Pulmonary artery endothelial cell (primary cell): ENCODE measurements at places on chromosomes 1 and 21.

GRCh38 chr1:160168609-160169369 lies 17.4 kb downstream of the ATP1A4 start:
- no peak for DNase-seq

DNA sequence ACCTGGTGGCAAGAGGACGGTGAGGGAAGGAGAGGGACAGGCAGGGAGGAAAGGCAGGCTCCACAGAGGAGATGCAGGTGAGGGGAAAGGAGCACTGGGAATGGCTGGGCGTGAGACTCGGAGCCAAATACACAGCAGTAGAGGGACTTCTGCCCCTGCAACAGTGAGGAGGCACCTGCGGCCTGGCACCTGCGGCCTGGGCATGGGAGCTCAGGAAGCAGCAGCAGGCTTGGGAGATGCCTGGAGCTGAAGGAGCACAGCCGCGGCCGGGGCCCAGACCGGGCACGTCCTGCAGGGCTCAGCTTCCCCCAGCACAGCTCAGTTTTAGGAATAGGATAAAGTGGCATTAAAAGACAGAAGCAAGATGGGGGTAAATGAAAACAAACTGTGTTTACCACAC lies 20.9 kb upstream of the TSPEAR start:
- DNase-seq = no peak

GRCh38 chr1:205925736-205926135 lies 17.5 kb downstream of the SLC26A9 start:
- DNase-seq = no peak

DNA sequence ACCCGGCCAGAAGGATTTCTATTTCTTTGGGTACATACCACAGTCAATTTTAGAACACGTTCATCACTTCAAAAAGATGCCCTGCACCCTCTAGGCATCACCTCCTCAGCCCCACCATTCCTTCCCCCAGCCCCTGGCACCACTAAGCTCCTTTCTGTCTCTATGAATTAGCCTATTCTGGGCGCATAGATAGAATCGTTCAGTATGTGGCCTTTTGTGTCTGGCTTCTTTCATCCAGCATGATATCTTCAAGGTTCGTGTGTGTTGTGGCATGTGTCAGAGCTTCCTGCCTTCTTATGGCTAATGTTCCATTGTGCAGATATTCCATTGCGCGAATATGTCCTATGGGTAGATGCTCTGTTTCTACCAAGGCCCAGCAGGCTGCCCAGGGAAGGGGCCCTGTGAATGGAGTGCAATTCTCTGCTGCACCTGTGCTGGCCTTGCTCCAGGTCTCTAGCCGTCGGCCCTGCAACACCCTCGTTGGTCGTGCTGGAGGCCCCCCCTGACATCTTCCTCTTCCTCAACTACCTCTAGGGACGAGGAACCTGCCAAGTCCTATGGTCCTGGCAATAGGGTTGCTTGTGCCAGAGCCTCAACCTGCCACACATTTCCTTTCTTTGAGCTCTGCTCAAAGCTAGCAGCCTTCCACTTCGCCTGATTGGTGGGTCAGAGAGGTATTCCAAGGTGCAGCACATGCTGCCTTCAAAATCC lies 113.5 kb downstream of the RIPK4 start:
- no peak for DNase-seq

GRCh38 chr1:209924390-209924789 lies 13.6 kb upstream of the SYT14 start:
- no peak for DNase-seq
